ENCODE measurements at places on chromosomes 1 and 21. TPM values are rescaled to one million over a fixed set of nuclear protein-coding genes. Genes with fewer than 3 reads are reported as not detected.

- H3K4me1 ChIP-seq, result no peaks in the 10 kb centered on the region
- H3K4me3 ChIP-seq, result no peak overlapping the region
- H3K27me3 ChIP-seq, result no peaks in the 10 kb centered on the region
- H3K36me3 ChIP-seq, result no peaks in the 10 kb centered on the region
- DNase-seq, result no peak
- no peak overlapping the region for H3K27ac ChIP-seq
These were observed 41.2 kb upstream of the IFNLR1 start for GRCh38 chr1:24228311-24228710.

- no peak for DNase-seq
- H3K4me1 ChIP-seq, result no peaks in the 10 kb centered on the region
- H3K27me3 ChIP-seq, result no peaks in the 10 kb centered on the region
- H3K27ac ChIP-seq, result no peak overlapping the region
- no peaks in the 10 kb centered on the region for H3K36me3 ChIP-seq
These were observed 116.2 kb downstream of the HMCN1 start for GRCh38 chr1:185850366-185850765.

DNA sequence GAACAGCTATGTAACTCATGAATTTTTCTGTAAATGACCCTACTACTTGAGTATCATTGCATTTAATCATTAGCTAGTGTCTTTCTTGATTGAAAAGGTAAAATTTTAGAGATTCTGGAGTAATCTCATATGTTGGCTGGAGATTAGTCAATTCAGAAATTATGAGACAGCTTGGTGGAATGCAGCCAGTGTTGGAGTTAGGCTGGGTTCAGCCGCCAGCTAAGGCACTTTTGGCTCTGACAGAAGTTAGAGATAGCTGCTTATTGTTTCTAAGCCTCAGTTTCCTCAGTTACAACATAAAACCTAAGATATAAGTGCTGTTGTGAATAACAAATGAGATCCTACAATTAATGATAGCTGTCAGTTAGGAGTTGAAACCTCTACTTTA is 49.4 kb downstream of the TBCE start:
- no peaks in the 10 kb centered on the region for H3K36me3 ChIP-seq
- H3K27me3 ChIP-seq, result no peaks in the 10 kb centered on the region
- H3K4me1 ChIP-seq, result peaks cover 1% of the 10 kb centered on the region
- no peak overlapping the region for H3K4me3 ChIP-seq
- no peak for DNase-seq

The TMEM51 gene
- total RNA-seq, result 2.7 TPM

GRCh38 chr1:11748294-11749202 is 12.6 kb downstream of the AGTRAP start:
- H3K27me3 ChIP-seq, result no peaks in the 10 kb centered on the region
- DNase-seq, result no peak
- H3K4me3 ChIP-seq, result no peak overlapping the region
- H3K27ac ChIP-seq, result no peak overlapping the region

The ASAP3 gene
- total RNA-seq, result 129 TPM

The DNALI1 gene
- 2.9 TPM for total RNA-seq

The VN1R5 gene
- total RNA-seq, result not detected

The RPS8 gene
- 2,085 TPM for total RNA-seq

DNA sequence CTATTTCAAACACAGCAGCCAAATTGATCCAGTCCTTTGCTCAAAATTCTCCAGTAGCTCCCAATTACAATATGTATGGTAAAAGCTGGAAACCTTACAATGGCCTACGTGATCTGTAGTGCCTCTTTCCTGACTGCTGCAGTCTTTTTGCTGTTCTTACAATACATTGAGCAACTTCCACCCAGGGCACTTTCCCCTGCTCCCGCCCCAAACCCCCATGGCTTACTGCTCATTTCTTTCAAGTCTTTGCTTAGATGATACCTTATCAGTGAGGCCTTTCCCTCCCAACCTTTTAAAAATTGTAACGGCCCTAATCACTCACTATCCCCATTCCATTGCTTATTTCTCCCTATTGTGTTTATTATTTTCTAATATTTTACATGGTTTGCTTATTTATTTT is 43.9 kb upstream of the APOBEC4 start:
- no peak for DNase-seq
- no peaks in the 10 kb centered on the region for H3K4me1 ChIP-seq
- H3K36me3 ChIP-seq, result no peaks in the 10 kb centered on the region

GRCh38 chr1:233614173-233614742 is 352 bp downstream of the KCNK1 start:
- no peaks in the 10 kb centered on the region for H3K36me3 ChIP-seq
- peak overlapping the region; percentile 46 for H3K4me3 ChIP-seq
